Fibroblast of skin of left quadriceps (primary cell): ENCODE measurements at places on chromosomes 7 and 10.

- no peak for DNase-seq
Measured at GRCh38 chr10:59627366-59628018, 82.2 kb downstream of the SLC16A9 start.

DNA sequence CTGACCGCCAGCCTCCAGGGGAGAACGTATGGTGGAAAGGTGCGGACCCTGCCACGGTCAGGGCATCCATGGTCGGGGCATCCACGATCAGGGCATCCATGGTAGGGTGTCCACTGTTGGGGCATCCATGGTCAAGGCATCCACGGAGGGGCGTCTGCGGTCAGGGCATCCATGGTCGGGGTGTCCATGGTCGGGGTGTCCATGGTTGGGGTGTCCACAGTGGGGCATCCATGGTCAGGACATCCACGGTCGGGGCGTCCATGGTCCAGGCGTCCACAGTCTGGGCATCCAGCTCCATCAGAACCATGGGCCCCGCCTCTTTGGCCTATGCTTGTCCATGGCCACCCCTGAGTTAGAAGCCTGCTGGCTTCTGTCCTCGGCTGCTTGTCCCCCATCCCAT is 148.1 kb downstream of the ADARB2 start:
- no peak for DNase-seq

DNA sequence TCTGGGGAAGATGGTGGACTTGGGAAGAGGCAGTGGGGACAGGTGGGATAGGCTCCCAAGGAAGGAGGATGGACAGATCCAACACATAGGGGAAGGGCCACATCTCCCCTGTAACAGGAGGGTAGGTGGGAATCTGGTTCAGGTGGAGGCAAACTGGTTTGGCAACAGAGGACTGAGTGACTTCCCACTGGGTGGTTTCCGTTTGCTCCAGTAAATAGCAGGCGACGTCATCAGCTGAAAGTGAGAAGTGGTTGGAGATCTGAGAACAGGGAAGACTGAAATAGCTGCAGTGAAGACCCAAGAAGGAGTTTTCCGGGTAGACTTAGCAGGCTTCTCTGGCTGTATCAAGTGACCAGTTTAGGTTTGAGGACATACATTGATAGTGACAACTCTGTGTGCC is 504.4 kb downstream of the GALNT17 start:
- DNase-seq: no peak

DNA sequence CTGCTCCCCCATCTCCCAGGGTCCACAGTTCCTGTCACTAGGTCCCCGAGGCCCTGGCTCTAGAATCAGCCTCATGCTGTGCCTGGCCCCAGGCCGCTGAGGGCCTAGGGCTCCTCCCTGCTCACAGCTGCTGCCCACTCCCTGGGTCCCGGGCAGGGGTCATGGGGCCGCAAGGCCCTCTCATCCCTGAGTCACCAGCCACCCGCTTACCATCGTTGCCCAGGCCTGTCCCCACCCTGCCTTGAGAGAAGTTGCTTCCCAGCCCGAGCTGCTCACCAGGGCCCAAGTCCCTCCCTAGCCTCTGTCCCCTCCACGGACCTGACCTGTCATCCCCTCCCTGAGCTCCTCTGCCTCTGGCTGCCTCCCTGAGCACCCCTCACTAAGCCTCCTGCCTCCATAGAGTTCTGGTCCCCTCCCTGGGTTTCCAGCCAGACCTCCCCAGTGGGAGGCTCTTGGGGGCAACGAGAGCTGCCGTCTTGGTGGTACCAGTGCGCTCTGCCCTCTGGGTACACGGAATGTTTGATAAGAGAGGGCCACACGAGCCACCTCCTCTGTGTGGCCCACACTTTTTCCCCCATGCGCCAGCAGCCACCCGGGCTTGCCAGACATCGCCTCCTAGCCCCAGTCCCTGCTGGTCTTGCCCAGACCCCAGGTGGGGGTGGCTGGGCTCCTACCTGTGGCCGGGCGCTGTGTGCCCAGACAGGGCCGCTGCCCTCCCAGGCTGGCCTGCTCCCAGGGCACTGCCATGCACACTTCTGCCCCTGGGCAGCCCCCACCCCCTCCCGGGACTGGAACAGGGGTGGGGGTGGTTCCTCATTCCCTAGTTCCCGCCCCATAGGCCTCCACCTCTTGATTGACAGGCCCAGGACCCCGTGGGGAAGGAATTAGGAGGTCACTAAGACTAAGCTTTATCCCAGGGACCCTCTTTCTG is 21.3 kb downstream of the MLXIPL start:
- no peak for DNase-seq

DNA sequence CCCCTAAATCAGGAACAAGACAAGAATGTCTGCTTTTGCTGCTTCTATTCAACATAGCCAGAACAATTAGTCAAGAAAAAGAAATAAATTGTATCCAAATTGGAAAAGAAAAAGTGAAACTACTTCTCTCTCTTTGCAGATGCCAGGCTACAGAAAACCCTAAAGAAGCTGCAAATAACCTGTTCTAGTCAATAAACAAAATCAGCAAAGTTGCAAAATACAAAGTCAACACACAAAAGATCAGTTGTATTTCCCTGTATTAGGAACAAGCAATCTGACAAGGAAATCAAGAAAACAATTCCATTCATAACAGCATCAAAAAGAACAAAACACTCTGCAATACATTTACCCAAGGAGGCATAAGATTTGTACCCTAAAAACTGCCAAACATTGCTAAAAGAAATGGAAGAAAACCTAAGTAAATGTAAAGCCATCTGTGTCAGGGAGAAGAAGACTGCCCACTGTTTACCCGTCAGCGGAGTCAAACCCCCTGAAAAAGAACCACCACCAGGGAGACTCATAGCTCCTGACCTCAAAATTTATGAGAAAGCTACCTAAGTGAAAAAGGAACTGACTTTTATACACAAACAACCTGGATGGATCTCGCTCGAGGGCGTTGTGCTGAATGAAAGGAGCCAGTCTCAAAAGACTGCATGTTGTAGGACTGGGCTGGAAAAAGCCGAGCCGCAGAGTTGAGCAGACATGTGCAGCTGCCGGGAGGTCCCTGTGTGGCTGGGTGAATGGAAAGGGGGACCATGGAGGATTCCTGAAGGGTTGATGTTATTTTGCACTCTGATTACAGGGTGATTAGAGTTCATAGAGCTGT is 263.1 kb downstream of the MAD1L1 start:
- DNase-seq: no peak

GRCh38 chr10:504121-504611 is 185.3 kb downstream of the DIP2C start:
- DNase-seq: no peak

- no peak for DNase-seq
Measured at GRCh38 chr10:46029461-46030030, 877 bp downstream of the NCOA4 start.

GRCh38 chr10:43214071-43214955 is 52.6 kb downstream of the RASGEF1A start:
- no peak for DNase-seq

- DNase-seq: no peak
Measured at GRCh38 chr10:69894156-69894555, 92.5 kb downstream of the COL13A1 start.

DNA sequence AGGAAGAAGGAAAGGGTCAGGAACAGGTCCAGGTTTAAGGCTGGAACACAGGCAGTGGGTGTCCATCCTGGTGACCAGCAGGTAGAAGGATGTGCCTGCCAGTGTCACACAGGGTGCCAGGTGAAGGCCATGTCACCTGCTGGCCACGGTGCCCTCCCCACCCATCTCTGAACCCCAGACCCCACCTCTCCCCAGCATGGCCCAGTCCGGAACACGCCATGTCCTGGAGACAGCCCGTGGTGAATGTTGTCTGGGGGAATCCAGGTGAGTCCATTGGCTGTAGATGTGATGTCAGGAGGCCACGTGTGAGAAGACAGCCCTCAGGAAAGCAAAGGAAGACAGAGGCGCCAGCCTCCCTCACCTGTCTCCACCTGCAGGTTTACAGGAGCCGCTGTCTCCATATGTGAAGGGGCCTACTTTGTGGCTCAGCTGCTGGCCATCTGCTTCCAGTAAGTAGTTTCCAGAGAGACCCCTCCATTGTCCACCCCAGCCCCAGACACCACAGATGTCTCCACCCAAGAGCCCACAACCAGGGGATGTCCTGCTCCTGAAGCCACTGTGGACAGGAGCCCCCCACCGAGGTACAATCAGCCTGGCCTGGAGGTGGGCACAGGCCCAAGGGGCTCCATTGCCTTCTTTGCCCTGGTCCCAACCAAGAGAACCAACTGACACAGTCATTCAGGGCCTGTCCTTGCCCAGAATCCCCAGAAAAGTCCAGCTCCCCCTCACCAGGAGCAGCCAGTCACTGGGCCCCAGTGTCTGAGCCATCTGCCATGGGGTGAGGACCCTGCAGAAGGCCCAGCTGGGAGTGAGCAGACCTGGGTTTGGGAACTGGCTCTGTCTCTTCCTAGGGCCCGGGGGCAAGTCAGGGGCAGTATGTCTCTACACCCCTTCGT is 20.7 kb downstream of the TMEM72 start:
- DNase-seq: no peak

DNA sequence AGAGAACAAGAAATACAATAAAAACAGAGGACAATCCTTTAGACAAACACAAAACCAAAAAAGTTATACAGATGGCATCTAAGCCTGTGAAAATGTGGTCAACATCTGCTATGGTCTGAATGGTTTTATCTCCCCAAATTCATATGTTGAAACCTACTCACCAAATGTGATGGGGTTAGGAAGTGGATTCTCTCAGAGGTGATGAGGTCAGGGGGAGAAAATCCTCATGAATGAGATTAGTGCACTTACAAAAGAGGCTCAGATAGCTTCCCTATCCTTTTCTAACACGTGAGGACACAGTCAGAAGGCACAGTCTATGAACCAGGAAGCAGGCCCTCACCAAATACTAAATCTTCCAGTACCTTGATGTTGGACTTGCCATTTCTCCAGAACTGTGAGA is 147.8 kb upstream of the GPR22 start:
- DNase-seq: no peak

- peak; percentile 78 for DNase-seq
Measured at GRCh38 chr10:88064608-88065382, 201.4 kb downstream of the PTEN start.

GRCh38 chr7:112138325-112138852 is 67.8 kb downstream of the DOCK4 start:
- no peak for DNase-seq

DNA sequence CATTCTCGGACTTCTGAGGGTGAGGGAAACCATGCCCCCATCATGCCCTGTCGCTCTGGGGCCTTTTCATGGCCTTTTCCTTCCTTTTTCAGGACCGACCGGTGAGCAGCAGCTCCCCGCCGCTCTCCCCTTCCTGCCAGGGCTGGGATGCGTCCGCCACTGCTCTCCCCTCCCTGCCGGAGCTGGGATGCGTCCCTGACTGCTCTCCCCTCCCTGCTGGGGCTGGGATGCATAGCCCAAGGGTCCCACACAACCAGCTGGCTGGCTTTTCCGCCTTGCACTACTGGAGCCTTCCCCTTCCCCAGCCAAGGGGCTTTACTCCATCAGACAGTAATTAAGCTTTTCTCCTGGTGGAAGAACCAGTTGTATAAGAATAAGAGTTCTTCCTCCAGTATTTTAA is 129.7 kb upstream of the COBL start:
- no peak for DNase-seq

DNA sequence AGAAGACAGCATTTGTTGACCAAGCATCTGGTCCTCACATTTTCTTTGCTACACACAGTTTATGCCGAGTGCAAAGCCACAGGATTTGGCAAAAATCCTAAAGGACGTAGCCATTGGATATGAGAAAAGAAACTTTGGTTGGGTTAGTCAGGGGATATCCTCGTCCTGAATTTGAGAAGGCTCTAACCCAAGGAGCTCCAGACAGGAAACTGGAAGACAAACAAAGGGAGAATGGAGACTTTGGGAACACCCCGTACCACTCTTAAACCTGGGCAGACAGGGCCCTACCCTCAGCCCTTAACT is 146.6 kb upstream of the FRMD4A start:
- peak; percentile 67 for DNase-seq

- DNase-seq: no peak
Measured at GRCh38 chr10:117164592-117165537, 26.8 kb upstream of the VAX1 start.

DNA sequence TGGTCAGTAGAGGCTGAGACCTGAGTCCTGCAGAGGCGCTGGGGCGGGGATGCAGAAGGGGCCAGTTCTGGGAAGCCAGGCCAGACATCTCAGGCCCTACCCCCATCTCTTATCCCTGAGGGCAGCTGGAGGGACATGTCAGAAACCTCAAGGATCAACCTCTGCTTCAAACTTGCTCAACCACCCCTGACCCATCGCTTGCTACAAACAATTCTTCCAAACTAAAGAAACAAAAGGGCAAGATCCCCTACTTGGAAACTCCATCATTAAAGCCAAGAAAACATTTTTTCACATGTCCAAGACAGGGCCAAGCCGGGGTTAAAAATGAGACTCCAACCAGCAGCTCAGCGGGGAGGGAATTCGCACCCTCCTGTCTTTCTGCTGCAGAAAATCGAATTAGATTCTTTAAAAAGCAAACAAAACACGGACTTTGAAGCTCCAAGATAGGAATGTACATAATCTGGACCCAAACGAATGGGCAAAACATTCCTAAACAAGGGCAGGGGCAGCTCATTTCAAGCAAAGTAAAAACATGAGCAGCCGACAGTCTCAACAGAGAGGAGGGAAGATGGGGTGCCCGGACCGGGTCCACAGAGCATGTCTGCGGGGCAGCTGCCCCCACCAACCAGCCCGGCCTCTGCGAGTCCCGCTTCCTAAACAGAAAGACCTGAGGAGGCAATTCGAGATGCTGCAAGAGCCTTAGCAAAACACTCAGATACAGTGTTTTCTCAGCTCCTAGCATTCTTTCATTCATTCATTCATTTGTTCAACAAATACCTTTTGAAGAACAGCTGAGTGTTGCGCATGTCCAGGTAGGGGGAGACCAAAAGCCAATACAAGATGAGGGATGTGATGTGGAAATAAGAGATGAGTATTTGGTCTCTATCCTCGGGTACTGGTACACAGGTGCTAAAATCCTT is 44.8 kb downstream of the CHST15 start:
- DNase-seq: no peak

GRCh38 chr7:137081321-137082093 is 213.1 kb downstream of the CHRM2 start:
- DNase-seq: peak; percentile 83

GRCh38 chr10:32446536-32447406 is 831 bp downstream of the CCDC7 start:
- no peak for DNase-seq

- DNase-seq: no peak
Measured at GRCh38 chr7:17342756-17343155, 44.3 kb downstream of the AHR start.

GRCh38 chr10:19817231-19817933 is 1.1 kb downstream of the PLXDC2 start:
- DNase-seq: no peak
